HS-5 (cell line): ENCODE measurements at places on chromosomes 13 and 19.

- DNase-seq = no peak
Observed at GRCh38 chr13:105979131-105980011, 556.1 kb downstream of the EFNB2 start.

- DNase-seq = no peak
Observed at GRCh38 chr19:17803264-17803896, 8.4 kb downstream of the B3GNT3 start.

DNA sequence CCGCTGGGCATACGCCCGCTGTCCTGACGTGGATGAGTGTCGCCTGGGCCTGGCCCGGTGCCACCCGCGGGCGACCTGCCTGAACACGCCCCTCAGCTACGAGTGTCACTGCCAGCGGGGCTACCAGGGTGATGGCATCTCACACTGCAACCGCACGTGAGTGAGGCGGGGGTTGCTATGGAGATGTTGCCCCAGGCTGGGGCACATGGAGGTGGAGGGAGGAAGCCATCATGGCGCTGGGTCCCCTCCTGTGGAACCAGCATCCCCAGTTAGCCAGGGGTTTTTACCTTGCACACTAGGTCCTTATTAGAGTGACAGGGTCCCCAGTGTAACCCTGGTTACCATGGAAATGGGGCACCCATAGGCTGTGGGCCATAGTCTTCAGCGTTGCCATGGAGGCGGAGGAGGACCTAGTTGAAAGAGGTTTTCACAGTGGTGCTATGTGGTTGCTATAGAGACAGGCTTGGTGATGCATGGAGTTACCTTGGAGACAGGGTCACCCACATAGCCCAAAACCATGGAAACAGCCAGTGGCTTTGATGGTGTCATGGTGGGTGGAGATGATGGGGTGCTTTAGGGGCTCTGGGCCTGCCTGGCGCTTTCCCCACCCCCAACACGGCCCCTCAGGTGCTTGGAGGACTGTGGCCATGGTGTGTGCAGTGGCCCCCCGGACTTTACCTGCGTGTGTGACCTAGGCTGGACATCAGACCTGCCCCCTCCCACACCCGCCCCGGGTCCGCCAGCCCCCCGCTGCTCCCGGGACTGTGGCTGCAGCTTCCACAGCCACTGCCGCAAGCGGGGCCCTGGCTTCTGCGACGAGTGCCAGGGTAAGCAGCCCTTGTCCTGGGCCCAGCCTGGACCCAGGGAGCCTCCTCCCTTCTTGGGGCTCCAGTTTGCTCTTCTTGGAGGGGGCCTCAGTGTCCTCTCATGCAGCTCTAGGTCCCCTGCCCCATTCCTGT, 27.1 kb downstream of the MEGF8 start:
- no peak for DNase-seq

DNA sequence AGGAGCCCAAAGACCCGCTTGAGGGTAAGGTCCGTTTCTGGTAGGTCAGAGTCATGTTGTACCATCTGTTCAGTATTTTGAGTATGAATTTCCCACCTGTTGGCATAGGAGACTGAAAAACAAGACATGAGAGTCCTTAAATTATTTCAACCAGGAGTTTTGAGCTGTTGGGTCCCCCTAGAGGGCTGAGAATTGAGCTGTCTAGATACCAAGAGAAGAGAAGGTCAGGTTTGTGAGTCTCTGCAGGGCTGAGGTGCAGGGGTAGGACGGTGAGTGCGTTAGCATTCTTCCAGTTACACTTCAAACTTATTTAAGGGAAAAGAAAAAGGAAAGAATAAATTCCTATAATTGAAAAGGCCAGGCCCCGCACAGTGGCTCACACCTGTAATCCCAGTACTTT, 5.0 kb downstream of the CBLC start:
- no peak for DNase-seq

GRCh38 chr13:24081387-24081786, 79.1 kb upstream of the SPATA13 start:
- DNase-seq = no peak
